ENCODE measurements at places on chromosomes 7 and 10.
A peak's percentile ranks its signal among the peaks of the same experiment; 100 is the strongest.

DNA sequence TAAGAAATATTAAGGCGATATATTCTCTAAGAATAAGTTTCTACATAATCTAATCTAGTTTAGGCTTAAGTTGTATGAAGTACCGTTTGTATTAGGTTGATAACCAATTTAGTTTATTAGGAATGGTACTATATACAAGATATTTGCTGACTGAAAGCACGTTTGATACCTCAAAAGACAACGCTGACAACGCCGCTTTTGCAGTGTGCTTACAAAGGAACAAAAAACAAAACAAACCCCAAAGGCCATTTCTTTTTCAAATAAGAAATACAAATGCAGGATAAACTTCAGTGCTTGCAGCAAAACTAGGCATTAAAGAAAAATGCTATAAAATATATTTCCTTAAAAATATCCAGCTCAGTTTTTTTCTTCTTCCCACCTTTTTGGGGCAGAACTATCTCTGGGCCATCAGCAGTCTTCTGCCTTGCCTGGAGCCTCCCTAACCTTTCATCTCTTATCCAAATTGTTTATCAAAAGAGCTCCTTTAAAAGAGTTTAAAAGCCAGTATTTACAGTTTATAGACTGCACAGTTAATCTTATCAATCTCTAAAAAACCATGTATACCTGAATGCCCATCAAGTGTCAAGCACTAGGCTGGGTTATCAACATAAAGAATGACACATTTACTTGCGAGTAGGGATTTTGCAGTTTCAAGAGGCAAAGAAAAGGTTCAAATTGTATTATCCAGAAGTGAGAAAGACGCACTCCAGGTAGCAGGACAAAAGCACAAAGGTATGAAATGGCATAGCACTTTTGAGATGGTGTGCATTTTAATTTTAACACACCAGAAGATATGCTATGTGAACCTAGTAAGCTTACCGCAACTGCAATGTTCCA lies 4.1 kb upstream of the KMT2E start:
- no peak for DNase-seq
- peaks cover 6% of the 10 kb centered on the region for H3K36me3 ChIP-seq
- H3K4me3 ChIP-seq: peak overlapping the region; percentile 95
- H3K27ac ChIP-seq: peak overlapping the region; percentile 99
- H3K27me3 ChIP-seq: no peaks in the 10 kb centered on the region

- H3K4me3 ChIP-seq: no peak overlapping the region
- H3K27me3 ChIP-seq: no peaks in the 10 kb centered on the region
- no peak for DNase-seq
- H3K27ac ChIP-seq: no peak overlapping the region
- H3K36me3 ChIP-seq: no peaks in the 10 kb centered on the region
- H3K4me1 ChIP-seq: no peaks in the 10 kb centered on the region
These were observed 227.4 kb upstream of the COBL start for GRCh38 chr7:51543801-51544553.

DNA sequence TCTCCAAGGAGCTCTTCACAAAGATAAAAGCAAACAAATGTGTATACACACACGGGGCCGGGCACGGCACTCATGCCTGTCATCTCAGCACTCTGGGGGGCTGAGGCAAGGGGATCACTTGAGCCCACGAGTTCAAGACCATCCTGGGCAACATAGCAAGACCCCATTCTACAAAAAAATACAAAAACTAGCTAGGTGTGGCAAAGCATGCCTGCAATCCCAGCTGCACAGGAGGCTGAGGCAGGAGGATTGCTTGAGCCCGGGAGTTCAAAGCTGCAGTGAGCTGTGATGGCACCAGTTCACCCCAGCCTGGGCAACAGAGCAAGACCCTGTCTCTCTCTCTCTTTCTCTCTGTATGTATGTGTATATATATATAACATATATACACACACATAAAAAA lies 22.3 kb downstream of the TTYH3 start:
- no peak overlapping the region for H3K4me3 ChIP-seq
- no peak overlapping the region for H3K27ac ChIP-seq
- no peak for DNase-seq
- H3K36me3 ChIP-seq: peaks cover 9% of the 10 kb centered on the region
- no peaks in the 10 kb centered on the region for H3K4me1 ChIP-seq

DNA sequence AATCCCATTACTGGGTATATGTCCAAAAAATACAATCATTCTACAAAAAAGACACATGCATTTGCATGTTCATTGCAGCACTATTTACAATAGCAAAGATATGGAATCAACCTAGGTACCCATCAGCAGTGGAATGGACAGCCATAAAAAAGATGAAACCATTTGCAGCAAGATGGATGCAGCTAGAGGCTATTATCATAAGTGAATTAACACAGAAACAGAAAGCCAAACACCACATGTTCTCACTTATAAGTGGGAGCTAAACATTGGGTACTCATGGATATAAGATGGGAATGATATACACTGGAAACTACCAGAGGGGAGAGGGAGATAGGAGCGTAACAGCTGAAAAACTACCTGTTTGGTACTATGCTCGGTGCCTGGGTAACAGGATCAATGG lies 154.0 kb downstream of the TMEM26 start:
- H3K27me3 ChIP-seq: no peaks in the 10 kb centered on the region
- no peaks in the 10 kb centered on the region for H3K36me3 ChIP-seq
- no peak overlapping the region for H3K4me3 ChIP-seq
- no peaks in the 10 kb centered on the region for H3K4me1 ChIP-seq
- DNase-seq: no peak
- no peak overlapping the region for H3K27ac ChIP-seq

DNA sequence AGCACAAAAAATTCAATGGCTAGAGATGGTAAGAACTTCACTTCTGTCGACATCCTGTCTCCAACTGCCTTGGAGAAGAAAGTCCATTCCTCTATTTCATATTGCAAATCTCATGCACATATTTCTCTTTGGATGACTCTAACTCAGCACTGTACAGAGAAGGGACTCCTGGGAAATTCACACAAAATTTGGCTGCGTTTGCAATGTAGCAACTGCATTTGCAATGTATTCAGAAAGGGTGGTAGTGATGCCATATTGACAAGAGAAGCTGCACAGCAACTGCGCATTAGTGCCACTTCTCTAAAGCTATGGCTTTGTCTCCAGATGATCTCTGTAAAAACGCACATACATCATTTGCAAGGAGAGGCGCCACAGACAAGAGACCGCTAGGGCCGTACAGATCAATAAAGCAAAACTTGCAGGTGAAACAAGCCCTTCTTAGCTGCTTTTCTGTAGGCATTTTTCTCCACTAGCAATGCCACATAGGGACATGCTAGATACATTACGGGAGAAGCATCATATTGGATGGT lies 389.5 kb downstream of the TCERG1L start:
- DNase-seq: no peak
- no peak overlapping the region for H3K27ac ChIP-seq
- no peaks in the 10 kb centered on the region for H3K4me1 ChIP-seq
- H3K4me3 ChIP-seq: no peak overlapping the region
- no peaks in the 10 kb centered on the region for H3K36me3 ChIP-seq
- peaks cover 29% of the 10 kb centered on the region for H3K27me3 ChIP-seq

DNA sequence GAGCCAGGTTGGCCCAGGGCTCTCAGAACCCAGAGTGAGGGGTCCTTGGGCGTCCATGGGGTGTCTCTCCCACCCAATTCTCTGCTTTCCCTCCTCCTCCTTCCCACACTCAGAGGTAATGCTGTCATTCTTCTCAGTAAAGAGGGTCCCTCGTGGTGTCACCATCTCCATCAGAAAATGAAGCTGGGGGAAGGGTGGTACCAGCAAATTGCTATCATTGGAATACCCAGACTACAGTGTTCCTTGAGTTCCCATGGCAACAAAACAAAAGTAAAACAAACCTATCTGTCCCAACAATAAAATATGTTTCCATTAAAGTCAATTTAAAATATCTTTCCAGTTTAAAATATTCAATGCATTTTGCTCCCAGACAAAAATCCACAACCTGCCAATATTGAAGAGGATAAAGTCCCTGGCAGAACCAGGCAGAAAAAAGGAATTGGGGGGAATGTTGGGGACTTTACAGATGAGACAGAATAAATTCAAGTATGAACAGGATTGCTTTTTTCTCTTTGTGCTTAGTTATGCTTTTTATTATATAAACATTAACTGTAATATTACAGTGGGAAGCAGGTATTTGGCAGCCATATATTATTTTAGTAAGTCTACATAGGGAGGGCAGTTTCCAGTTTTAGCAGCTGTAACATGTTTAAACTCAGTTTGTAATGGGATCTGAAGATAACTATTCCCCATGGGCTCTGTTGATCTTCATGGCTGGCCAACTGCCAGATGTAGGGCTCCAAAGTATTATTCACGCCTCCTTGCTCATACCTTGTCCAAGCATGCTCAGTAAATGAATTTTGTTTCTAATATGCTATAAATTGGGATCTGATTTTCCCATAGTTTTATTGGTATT lies 182.1 kb downstream of the ARID5B start:
- H3K27me3 ChIP-seq: no peaks in the 10 kb centered on the region
- no peaks in the 10 kb centered on the region for H3K36me3 ChIP-seq
- DNase-seq: no peak
- no peak overlapping the region for H3K4me3 ChIP-seq
- peaks cover 32% of the 10 kb centered on the region for H3K4me1 ChIP-seq

- H3K4me3 ChIP-seq: peak overlapping the region; percentile 90
- H3K36me3 ChIP-seq: no peaks in the 10 kb centered on the region
- DNase-seq: no peak
These were observed 462 bp upstream of the CISD1 start for GRCh38 chr10:58268454-58268945.

DNA sequence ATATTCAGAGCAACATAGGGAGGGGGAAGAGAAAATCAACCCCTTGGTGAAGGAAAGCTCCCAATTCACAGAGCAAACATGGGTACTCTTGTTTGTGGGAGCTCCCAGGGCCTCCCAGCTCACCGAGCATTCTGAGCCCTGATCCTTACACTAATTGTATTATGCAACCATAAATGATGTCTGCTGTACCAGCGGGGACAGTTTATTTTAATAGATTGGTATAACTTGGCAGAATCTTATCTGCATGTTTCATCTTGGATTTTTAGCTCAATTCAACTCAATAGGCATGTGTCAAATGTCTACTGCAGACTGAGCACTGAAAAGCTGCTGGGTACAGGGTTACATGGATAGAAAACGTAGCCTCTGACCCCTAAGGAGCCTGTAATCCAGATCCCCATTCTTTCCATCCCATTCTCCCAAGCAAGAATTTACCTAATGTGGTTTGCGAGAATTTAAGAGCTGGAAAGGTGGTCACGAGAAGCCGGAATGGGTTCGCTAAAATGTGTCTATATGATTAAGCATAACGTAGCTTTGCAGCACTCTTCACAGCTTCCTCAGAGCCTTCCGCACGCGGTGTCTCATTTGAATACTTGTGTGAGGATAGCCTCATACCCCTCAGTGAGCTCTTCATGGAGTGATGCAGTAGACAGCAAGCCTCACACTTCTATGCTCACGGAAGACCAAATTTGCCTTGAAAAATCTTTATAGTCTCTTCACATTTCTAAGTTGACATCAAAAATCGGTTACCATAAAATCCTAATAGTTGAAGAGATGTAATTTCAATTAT lies 18.3 kb downstream of the EGFR start:
- H3K4me3 ChIP-seq: no peak overlapping the region
- H3K27me3 ChIP-seq: no peaks in the 10 kb centered on the region
- no peak overlapping the region for H3K27ac ChIP-seq
- no peak for DNase-seq
- no peaks in the 10 kb centered on the region for H3K36me3 ChIP-seq
- H3K4me1 ChIP-seq: peaks cover 62% of the 10 kb centered on the region

DNA sequence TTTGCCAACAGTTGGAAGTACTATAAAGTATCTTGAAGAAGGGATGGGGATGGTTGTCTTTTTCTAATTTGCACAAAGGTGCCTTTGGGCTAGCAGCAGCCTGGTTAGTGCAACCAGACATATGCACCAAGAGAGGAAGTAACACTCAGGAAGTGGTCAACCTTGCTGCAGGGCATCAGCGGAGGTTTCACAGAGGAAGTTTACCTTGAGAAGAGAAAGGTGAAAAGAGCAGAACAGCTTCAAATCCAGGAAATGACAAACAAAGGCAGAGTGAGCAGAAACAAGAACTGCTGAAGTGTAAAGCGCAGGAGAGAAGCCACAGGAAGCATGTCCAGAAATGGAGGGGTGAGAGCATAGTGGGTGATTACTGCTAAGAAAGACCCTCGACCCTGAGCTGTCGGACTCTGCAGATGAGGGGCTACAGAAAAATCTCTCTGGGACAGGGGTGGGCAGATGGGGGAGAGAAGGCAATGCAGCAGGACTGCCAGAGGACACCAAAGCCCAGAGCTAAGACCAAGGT lies 66.9 kb downstream of the STK17A start:
- H3K27me3 ChIP-seq: no peaks in the 10 kb centered on the region
- H3K4me1 ChIP-seq: peaks cover 88% of the 10 kb centered on the region
- H3K36me3 ChIP-seq: no peaks in the 10 kb centered on the region
- DNase-seq: no peak
- peak overlapping the region; percentile 94 for H3K27ac ChIP-seq
- H3K4me3 ChIP-seq: no peak overlapping the region

DNA sequence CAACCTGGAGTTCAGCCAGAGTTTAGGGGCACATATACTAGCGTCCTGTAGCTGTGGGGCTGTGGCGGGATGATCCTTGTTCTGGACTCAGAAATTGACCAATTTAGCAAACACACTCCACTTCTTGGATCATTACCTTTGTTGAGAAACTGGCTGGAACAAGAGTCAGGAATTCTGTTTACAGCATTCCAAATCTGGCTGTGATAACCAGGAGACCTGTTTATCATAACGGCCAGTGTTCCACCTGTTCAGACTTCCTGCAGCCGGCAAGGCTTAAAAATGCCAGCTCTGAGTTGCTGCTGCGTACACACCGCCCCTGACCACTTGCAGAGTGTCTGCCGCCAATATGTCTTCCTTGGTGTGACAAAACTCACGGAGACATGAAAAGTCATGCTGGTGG lies 64.8 kb downstream of the ARMC3 start:
- no peaks in the 10 kb centered on the region for H3K4me1 ChIP-seq
- no peak for DNase-seq
- H3K27ac ChIP-seq: no peak overlapping the region
- no peaks in the 10 kb centered on the region for H3K36me3 ChIP-seq

DNA sequence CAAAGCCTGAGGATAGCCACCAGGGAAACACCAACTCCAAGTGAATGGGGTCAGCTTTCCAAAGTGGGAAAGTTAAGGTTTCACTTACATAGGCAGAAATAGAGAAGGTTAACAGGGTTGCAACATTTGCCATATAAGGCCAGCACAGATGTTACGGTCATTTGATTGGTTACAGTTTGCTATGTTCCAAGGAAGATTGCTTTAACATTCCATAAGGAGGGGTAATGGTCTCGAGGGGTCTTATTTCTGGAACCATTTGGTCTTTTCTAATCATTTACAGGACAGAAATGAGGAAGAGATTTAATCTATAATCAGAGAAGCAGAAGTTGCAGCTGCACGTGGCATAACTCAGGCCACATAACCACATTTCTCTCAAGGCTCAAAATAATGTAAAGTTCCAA lies 679.4 kb upstream of the C7orf33 start:
- H3K36me3 ChIP-seq: no peaks in the 10 kb centered on the region
- no peak overlapping the region for H3K27ac ChIP-seq
- no peak for DNase-seq
- H3K4me1 ChIP-seq: no peaks in the 10 kb centered on the region
- no peaks in the 10 kb centered on the region for H3K27me3 ChIP-seq

GRCh38 chr7:100504887-100505611 lies 21.3 kb downstream of the NYAP1 start:
- H3K27me3 ChIP-seq: no peaks in the 10 kb centered on the region
- no peak overlapping the region for H3K27ac ChIP-seq
- H3K36me3 ChIP-seq: no peaks in the 10 kb centered on the region
- DNase-seq: no peak
- H3K4me3 ChIP-seq: no peak overlapping the region

- H3K36me3 ChIP-seq: peaks cover 19% of the 10 kb centered on the region
- DNase-seq: no peak
- H3K27ac ChIP-seq: peak overlapping the region; percentile 96
- peaks cover 12% of the 10 kb centered on the region for H3K4me1 ChIP-seq
- no peaks in the 10 kb centered on the region for H3K27me3 ChIP-seq
These were observed 771 bp downstream of the DNAJC9 start for GRCh38 chr10:73246322-73246645.
